Breast epithelium (tissue), 4 donors: ENCODE measurements at places on chromosomes 5 and 9.

DNA sequence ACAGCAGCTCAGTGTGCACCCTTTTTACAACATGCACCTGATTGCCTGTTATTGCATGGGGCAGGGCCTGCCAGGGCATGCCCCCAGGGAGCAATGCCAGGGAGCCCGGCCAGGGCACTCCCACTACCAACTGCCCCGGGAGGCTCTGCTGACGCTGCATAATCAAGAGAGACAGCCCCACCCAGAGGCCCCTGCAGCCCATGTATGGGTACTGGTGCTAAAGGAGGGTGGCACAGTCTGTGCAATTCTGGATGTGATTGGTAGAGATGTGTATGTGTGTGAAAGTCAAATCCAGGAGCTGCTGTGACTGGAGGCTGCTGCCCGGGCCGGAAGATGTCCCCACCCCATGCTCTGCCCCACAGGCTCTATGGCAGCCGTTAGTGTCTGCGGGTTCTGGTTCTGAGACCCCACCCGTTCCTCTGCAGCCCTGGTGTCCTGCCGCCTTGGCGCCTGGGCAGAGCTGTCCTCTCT is 3.9 kb upstream of the NEURL1B start:
- peak; percentile 53 for DNase-seq
- H3K27ac ChIP-seq = no peak overlapping the region
- H3K36me3 ChIP-seq = no peaks in the 10 kb centered on the region
- no peaks in the 10 kb centered on the region for H3K27me3 ChIP-seq
- H3K4me3 ChIP-seq = no peak overlapping the region

DNA sequence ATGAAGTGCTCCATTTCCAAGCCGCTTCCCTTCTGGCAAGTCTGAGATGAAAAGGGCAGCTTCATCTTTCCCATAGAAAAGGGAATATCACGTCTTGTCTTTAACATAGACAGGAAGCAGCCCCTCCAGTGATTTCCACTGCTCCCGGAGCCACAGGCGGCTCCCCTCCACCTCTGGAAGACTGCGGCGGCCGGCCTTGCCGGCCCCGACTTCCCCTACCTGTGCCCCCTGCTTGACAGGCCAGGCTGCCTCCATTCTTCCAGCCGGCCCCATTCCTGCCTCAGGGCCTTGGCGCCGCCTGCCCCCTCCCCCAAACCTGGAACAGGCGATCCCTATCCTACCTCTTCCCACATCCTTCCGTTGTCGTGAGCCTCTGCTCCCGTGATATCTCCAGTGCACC is 141.8 kb downstream of the ZNF354C start:
- H3K4me1 ChIP-seq = no peaks in the 10 kb centered on the region
- no peak overlapping the region for H3K4me3 ChIP-seq
- no peak overlapping the region for H3K27ac ChIP-seq
- H3K27me3 ChIP-seq = no peaks in the 10 kb centered on the region

DNA sequence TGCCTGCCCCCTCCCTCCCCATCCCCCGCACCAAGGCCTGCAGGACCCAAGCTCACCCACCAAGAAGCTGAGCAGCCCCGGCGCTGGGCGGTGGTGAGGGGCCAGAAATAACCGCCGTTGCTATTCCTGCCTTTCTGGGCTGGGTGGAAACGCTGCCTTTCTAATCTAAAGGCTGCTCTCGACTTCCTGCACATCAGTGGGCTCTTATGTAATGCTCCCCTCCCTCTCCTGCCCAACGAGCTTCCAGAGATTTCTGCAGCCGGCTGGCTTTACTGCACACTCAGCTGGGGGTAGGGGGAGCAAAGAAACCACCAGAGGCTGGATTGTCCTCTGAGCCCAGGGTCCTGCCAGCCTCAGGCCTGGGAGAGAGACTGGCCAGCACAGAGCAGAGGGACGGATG is 6.9 kb upstream of the EGR1 start:
- no peak overlapping the region for H3K4me3 ChIP-seq
- no peaks in the 10 kb centered on the region for H3K27me3 ChIP-seq
- peaks cover 4% of the 10 kb centered on the region for H3K4me1 ChIP-seq

DNA sequence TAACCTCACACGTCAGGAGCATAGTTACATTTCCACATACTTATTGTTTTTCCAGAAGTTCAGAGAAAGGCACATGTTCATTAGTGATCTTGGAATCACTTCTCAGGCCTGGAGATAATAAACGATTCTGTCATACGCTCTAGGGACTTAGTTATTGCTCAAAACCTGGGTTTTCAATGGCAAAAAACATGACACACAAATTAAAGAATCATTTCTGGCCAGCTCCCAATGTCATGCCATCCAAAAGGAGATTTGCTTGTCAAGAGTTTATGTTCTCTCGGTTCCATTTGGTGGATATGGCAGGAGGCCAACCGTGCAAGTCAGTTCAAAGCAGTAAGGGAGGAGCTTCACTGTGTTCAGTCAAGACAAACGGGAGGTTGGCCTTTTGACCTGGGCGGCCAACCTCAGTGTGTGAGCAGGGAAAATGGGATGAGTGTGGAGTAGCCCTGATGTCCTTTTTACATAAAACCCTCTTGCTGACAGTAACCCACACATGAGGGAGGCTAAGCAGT is 123.4 kb downstream of the NXNL2 start:
- H3K27me3 ChIP-seq = no peaks in the 10 kb centered on the region
- no peak overlapping the region for H3K27ac ChIP-seq

DNA sequence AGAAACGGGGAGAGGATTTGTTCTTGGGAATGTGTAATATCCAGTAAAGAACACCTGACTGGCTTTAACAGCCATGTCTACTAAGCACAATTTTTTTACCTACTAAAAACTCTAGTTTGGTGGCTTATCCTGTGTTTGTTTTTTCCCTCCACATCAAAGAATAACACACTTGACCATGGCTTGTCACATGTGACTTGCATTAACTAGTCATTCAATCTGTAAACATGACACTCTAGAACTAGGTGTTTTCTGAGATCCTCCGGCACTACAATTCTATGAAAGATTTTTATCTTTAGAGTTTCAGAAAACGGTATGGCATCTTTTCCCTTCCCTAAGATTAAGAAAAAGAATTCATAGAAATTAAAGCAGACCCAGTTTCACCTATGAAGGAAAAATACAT is 103.7 kb downstream of the CEMIP2 start:
- H3K27me3 ChIP-seq = no peaks in the 10 kb centered on the region
- no peak overlapping the region for H3K27ac ChIP-seq
- H3K4me1 ChIP-seq = no peaks in the 10 kb centered on the region
- H3K36me3 ChIP-seq = no peaks in the 10 kb centered on the region
